ENCODE measurements at places on chromosomes 12 and 14.

GRCh38 chr12:129136694-129137325 lies 283.5 kb downstream of the GLT1D1 start:
- no peak for DNase-seq

- no peak for DNase-seq
These were observed 109.5 kb downstream of the TSPAN9 start for GRCh38 chr12:3186546-3187215.

- DNase-seq, result no peak
These were observed 810 bp downstream of the MARCHF9 start for GRCh38 chr12:57755454-57756372.

- DNase-seq, result no peak
These were observed 76.1 kb downstream of the OTOGL start for GRCh38 chr12:80175307-80175930.

DNA sequence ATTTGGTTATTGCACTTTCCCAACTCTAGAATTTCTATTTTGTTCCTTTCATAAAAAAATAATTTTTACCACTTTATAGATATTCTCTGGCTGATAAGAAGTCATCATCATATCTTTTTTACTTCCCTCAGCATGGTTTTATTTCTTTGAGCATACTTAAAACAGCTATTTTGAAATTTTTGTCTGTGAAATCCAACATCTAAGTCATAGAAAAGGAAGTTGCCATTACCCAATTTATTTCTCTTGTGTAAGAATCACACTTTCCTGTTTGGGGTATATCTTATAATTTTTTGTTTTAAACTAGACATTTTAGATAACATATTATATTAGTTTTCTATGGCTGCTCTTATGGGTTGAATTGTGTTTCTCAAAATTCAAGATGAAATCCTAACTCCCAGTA lies 400.2 kb upstream of the OR4E1 start:
- no peak for DNase-seq

DNA sequence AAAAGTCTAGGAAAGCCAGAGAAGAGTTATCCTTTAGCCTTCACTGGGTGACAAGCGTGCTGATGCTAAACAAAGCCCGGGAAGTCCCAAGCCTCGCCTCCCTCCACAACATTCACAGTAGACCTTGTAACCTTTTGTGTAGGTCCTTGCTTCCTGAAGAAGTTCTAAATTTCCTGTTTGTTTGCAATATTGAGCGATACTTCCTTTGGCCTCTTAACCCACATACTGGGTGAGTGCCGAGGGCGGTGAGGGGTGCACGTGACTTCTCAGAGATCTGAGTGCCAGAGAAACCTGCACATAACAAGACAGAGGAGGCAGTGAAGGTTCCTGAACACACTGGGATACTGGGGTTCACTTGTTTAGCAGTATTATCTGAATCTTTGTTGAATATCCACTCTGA lies 134.3 kb downstream of the PLXNC1 start:
- DNase-seq, result no peak

GRCh38 chr12:2615665-2616402 lies 178.9 kb upstream of the FKBP4 start:
- no peak for DNase-seq

GRCh38 chr12:52059582-52060497 lies 8.6 kb downstream of the NR4A1 start:
- no peak for DNase-seq

DNA sequence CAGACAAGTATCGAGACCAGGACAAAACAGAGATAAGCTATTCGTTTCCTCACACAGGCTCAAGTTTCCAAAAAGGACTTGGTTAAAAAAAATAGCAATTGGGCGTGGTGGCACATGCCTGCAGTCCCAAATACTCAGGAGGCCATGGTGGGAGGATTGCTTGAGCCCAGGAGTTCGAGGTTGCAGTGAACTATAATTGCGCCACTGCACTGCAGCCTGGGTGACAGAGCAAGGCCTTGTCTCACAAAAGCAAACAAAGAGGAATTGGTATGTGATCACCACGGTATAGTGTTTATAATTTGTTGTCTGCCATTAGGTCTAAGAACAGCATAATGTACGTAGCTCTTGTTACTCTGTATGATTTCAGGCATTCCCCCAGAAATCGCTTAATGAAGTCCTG lies 175.3 kb downstream of the DERA start:
- no peak for DNase-seq

DNA sequence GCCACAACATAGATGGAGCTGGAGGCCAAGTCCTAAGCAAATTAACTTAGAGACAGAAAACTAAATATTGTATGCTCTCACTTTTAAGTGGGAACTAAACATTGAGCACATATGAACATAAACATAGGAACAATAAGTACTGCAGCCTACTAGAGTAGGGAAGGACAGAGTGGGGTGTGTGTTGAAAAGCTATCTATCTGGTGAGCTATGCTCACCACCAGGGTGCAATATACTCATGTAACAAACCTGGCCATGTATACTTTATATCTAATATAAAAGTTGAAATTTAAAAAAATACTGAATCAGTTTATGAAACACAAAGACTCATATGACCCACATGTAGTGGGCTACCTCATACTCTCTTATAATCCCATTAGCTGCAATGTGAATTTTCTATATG lies 1305.0 kb downstream of the LRFN5 start:
- DNase-seq, result no peak

GRCh38 chr14:89616425-89616824 lies 199.4 kb upstream of the FOXN3 start:
- DNase-seq, result no peak

- DNase-seq, result no peak
These were observed 7.4 kb upstream of the TESPA1 start for GRCh38 chr12:54991991-54992375.

- no peak for DNase-seq
These were observed 20.9 kb downstream of the PDE6H start for GRCh38 chr12:14993537-14994266.

DNA sequence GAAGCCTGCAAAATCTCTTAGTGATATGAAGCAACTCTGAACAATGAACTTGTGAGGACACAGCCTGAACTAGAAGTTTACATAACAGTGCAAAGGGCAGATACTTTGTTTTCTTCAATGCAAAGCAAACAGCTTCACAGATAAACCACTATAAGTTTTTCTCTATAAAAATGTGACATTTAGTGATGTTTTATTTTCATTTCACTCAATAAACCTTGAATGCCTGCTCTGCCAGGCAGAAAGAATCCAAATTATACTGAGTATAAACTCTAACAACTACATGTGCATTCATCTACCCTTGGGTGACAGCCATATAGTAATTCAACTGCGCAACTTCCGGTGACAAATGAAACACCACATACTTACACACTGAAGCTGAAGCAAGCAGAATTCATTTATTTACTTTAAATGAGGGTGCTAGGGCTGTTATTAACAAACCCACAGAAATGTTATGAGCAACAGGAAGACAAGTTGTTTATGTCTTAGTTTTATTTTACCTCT lies 10.3 kb downstream of the DCP1B start:
- DNase-seq, result no peak

GRCh38 chr14:71113376-71113775 lies 206.1 kb downstream of the PCNX1 start:
- no peak for DNase-seq

DNA sequence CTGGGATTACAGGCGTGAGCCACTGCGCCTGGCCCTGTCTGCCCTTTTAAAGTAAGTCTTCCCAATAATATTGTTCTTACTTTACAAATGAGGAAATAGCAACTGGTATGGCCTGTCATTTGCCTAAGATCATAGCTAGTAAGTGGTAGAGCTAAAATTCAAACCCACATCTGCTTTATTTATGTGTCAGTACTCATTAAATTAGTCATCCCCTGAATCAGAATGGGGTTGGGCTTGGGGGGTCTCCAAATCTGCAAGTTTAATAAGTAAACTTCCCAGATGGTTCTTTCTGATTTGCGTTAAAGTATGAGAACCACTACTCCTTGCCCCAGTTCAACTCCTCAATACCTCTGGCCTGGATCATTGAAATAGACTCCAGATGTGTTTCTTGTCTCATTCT lies 96.2 kb downstream of the FAR2 start:
- no peak for DNase-seq

DNA sequence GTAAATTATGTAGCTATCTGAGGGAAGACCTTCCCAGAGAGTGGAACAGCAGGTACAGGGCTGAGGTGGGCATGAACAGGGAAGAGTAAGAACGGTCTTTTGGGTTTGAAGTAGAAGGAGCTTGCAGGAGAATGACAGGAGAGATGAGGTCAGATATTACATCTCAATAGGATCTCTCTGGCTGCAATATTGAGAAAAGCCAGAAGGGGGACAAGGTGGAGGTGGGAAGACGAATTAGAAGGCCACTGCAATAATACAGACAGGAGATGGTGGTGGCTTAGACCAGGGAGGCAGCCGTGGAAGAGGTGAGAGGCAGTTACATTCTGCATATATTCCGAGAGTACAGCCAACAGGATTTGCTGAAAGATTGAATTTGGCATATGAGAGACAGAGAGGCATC lies 310.2 kb downstream of the APAF1 start:
- no peak for DNase-seq

GRCh38 chr12:3795492-3796133 lies 42.7 kb upstream of the CRACR2A start:
- no peak for DNase-seq

GRCh38 chr12:104928036-104928745 lies 29.9 kb downstream of the SLC41A2 start:
- no peak for DNase-seq

DNA sequence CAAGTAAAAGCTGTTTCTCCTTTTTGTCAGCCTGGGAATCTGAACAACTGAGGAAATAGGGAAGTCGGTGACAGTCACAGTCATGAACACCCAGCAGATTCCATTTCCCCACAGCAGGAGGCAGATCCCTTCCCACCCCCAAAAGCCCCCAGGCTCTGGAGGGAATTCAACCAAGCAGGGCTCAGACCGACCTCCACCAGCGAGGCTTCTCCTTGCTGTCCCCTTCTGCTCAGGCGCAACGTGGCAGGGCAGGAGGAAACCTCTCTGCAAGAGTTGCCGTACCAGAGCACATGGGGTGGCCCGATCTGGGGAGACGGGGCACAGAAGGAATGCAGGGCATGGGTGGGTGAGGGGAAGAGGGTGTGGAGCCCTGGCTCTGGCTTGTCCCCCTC lies 319 bp downstream of the GALNT6 start:
- no peak for DNase-seq

GRCh38 chr12:15458008-15458407 lies 135.7 kb downstream of the PTPRO start:
- no peak for DNase-seq

Data from esophagus squamous epithelium (tissue), 5 donors.